ENCODE measurements at places on chromosomes 2 and 18. TPM values are rescaled to one million over a fixed set of nuclear protein-coding genes. Genes with fewer than 3 reads are reported as not detected.

Gene COL4A4
- 53.3 TPM for total RNA-seq

DNA sequence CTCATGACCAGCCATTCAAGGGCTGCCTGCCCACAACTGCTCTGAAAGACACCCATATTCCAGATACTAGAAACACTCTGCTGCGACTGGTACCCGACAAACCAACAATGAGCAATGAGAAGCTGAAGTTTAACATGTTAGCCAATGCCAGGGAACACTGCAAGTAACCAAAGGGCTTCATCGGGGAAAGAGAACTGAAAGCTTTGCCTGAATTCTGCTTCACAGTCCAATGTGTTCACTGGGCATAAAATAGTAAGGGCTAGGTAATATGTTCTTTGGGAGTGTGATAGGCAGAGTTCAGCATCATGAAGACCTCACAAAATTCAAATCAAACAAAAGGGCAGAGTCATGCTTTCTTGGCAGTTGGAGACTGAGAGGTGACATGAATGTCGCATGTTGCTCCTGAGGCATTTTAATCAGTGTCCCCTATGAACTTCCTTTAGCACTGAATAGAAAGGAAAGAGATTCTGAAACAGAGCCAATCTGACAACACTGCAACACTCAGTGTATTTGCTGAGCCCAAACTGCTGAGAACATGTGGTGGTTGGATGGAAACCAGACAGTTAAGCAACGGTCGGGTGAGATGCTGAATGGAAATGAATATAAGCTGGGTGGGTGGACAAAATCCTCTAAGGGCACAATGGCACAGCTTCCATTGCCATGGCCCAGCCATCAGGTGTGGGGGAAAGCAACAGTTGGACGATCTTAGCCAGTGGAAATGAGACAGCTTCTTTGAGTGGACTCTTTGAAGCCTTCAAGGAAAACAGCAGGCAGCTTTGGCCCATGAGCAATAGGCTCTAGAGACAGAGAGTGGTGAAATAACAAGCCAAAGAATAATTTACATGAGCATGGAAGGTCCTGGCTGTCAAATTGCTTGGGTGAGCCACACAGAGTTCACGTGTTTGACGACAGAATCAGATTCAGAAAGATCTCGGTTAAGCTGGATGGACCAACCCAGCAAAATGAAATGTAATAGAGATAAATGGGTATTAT lies 277.5 kb downstream of the AFF3 start:
- no peak for DNase-seq

GRCh38 chr2:221254299-221254698 lies 317.8 kb downstream of the EPHA4 start:
- DNase-seq: peak; percentile 18

DNA sequence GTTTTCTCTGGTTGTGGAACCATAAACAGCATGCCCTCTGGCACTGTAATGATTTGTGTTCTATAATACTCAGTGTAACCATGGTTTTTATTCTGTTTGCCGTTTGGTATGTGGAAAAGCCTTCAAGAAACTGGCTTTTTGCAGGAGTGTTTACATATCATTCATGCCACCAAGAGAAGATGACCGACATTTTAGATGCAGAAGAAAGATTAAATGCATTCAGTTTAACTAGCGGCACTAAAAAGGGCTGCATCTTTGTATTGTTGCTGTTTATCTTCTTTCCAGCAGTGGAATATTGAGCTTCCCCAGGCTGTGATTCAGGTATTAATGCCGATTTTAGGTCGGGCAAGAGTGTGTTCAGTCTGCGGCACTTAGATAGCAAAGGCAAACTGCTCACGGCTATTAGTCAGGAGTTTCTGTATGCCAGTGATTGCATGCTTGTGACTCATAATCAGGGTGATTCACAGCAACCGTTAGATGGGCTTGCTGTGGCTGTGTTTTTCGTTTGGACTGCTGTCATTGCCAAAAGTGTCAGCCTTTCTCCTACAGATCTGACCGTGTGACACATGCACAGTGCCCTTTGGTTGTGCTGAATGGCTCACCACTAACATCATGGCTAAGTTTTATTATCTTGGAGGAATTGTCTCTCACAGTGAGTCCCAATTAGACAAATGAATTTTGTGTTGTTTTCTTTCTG lies 479.7 kb downstream of the PARD3B start:
- DNase-seq: no peak

DNA sequence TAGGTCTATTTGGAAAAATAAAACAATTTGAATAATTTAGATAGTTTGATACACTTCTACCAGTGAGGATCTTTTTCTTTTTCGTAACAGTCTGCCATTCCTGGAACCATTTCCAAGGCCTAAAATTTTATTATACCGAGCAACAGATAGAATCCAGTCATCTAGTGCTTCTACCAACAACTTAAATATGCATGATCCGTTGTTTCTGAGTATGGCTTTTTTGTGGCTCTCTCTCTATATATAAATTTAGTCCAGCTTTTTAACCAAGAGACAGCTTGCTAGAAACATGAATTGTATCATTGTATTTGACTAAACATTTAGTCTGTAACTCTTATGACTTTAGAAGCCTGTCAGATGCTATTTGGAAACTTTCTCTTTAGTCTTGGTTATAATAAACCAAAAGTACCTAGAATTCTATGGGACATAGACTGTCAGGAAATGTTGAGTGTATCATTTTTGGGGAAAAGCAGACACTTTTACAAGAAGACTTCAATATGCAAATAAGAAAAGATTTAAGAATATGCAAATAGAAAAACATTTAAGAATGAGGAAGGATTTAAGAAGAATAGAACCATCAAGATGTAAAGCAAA lies 161.4 kb downstream of the ZEB2 start:
- DNase-seq: no peak

GRCh38 chr18:48905513-48905912 lies 45.3 kb downstream of the SMAD7 start:
- DNase-seq: no peak

- peak; percentile 81 for DNase-seq
Measured at GRCh38 chr2:67186326-67186725, 210.8 kb upstream of the ETAA1 start.

Gene STAM2
- total RNA-seq: 41.1 TPM

DNA sequence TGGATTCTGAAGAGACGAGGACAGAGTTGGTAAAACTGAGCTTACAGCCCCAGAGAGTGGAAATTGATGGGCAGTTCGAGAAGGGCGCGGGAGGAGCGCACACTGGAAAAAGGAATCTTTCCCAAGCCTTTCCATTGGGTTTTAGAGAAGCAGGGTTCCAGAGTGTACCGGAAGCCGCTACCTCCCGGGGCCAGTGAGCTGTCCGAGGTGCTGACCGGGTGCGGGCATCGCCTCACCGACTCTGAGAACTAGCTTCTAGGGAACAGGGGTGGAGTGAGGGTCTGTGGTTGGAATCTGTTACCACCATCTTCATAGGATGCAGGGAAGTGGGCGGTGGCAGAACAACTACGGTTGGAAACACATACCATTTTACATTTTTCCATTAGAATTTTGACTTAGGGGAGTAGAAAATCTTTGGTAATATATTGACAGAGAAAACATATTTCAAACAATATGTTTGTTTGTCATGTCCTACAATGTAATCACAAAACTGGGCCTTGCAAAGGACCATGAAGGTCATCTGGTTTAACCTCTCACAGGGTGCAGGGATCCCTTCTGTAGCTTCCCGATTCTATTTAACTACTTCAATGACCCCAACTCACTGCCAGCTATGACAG lies 724 bp downstream of the NMS start:
- peak; percentile 83 for DNase-seq

- peak; percentile 73 for DNase-seq
Measured at GRCh38 chr18:48955830-48956261, 5.1 kb upstream of the SMAD7 start.

- DNase-seq: no peak
Measured at GRCh38 chr2:114699423-114699944, 257.0 kb downstream of the DPP10 start.

- no peak for DNase-seq
Measured at GRCh38 chr2:54881759-54882158, 158.3 kb downstream of the EML6 start.

DNA sequence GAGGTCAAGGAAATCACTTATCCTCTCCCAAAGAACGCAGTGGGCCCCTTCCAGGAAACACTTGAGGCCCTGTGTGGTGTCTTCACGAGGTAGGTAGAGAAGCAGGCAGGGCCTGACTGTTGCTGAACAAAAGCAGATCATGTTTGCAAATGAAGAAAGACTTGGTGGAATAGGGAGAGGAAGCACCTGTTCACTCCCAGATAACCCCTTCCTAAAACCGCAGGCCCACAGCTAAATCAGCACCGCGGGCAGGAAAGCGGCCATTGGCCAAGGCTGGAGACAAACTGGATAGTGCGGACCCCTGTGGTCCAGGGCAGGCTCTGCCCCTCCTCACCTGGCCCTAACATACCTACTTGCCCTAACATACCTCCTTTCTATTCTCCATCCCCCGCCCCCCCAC lies 64.9 kb upstream of the KLHL29 start:
- no peak for DNase-seq

- DNase-seq: peak; percentile 90
Measured at GRCh38 chr2:152025678-152026287, 73.1 kb downstream of the CACNB4 start.

DNA sequence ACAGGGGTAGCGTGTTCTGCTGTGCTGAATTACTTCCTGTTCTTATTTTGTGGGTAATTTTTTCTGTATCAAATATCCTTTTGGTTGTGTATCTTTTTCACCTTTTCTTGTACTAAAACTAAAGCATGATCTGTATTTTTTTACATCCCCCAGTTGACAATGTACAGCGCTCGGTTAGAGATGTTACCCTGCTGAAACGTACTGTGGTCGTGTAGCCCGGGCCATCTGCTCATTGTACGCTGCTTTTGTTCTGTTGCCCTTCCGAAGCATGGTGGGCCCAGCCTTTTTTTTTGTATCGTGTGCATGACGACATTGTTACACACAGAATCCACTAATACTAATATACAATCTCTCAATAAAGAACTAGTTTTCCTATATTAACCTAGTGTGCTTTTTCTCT lies 233.1 kb downstream of the HAUS1 start:
- DNase-seq: no peak

Gene POTEE
- total RNA-seq: 0.09 TPM

DNA sequence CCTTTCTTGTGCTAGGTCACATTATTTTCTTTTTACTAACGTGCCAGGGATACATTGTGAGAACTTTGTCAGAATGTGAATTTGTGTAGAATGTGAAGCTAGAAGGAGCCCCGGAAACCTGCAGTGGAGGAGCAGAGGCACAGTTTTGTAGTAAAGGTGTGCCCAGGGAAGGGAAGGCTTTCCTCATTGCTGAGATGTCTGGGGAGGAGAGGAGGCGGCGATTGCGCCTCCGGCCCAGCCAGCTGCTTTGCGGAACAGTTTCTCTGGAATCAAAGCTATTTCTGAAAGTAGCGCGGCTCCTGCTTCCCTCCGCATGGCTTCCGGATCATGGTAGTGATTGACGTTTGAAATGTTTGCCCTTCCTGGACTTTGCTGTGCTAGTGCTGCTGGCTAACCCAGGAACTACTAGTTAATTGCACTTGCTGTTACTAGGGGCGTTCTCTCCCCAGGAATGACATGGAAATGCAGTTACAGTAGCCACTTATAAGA lies 83.1 kb upstream of the RBM44 start:
- no peak for DNase-seq

Gene KCNE4
- 4.2 TPM for total RNA-seq

DNA sequence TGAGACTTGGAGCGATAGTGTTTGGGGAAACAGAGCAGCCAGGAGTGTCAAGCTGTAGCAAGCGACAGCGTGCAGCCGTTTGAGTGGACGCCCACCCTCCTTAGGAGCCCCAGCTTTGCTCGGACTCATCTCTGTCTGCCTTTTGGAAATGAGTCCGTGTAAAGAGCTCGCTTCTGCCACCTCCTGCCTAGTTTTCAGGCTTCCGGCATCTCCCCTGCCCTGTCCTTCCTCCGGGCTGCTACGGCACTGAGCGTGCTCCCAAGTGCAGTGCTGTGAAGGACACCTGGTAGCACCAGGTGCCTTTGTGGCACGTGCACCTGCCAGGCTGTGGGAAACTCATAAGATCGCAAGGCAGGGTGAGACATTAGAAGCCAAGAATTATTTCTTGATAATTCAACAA lies 117.1 kb downstream of the RNF144A start:
- peak; percentile 49 for DNase-seq

DNA sequence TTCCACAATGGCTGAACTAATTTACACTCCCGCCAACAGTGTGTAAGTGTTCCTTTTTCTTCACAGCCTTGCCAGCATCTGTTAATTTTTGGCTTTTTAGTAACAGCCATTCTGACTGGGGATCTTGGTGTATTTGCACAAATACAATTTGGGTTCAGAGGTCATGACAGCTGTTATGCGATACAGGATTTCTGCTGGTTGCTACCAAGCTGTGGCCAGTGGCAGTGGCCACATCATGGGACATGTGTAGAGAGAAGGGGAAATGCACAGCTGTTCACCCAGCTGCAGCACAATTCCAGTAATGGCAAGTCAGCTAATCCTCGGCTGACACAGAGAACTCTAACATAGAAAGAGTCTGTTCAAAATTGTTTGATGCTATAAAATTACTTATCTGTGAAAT lies 21.0 kb upstream of the SELENOI start:
- DNase-seq: no peak

- DNase-seq: no peak
Measured at GRCh38 chr2:209577376-209578357, 153.8 kb downstream of the MAP2 start.

Gene G6PC2
- not detected for total RNA-seq

- no peak for DNase-seq
Measured at GRCh38 chr2:164890544-164890943, 48.9 kb upstream of the COBLL1 start.

- DNase-seq: no peak
Measured at GRCh38 chr18:10401521-10401920, 52.9 kb upstream of the APCDD1 start.

GRCh38 chr2:42123426-42123825 lies 45.7 kb upstream of the EML4 start:
- no peak for DNase-seq

DNA sequence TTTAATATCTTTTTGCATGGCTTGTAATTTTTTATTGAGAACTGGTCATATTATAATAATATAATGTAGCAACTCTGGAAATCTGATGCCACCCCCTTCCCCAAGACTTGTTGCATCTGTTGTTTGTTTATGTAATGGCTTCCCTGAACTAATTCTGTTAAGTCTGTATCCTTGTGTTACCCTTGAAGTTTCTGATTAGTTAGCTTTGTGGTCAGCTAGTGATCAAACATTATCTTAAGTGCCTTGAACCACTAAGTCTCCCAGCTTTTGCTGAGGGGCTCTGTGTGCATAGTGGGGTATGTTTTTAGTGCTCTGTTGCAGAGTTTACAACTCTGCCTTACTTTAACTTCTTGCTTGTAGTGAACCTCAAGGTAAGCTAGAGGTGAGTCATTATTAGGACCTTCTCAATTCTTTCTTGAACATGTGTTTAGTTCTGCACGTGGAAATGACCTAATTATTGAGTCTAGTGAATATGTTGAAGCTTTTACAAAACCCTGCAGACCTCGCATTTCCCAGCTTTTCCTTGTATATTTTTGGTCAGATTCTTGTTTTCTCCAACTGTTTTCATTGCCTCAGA lies 24.8 kb downstream of the SMCHD1 start:
- DNase-seq: no peak

Gene SP9
- not detected for total RNA-seq

- no peak for DNase-seq
Measured at GRCh38 chr2:174728096-174728495, 36.2 kb downstream of the CHRNA1 start.
